ENCODE measurements at places on chromosomes 11 and 22.

DNA sequence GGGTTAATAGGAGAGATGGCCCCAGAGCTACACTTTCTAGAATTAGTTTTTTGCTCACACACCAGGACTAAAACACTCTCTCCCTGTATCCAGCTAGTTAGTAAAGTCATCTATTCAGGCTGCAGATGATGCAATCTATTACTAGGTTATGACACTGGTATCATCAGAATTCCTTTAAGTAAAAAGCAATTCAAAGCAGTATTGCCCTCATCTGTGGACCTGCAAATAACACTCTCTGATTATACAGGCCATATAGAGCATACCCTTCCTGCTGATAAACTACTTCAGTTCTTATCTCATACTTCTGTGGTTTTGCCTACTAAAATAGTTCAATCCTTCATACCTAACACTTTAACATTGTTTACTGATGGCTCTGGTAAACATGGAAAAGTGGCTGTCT lies 13.5 kb upstream of the MTMR2 start:
- no peak for DNase-seq

DNA sequence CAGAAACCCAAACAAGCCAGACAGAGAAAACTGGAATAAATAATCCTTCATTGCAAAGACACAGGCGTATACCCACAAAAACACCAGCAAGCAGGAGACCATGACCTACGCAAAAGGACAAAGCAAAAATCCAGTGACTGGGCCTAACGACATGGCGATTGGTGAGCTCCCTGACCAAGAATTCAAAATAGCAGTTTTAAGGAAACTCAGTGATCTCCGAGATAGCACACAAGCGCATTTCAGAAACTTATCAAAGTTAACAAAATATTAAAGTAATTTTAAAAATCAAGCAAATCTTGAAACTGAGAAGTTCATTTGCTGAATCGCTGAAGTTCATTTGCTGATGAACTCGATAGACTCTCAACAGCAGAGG lies 27.6 kb downstream of the DBX1 start:
- no peak for DNase-seq

- DNase-seq, result no peak
Observed at GRCh38 chr11:68251765-68252164, 20.0 kb downstream of the C11orf24 start.

- no peak for DNase-seq
Observed at GRCh38 chr22:28835630-28836189, 35.3 kb upstream of the XBP1 start.

- peak; percentile 59 for DNase-seq
Observed at GRCh38 chr11:12207384-12208150, 97.2 kb downstream of the MICAL2 start.

GRCh38 chr11:118401880-118402590 lies 629 bp downstream of the ATP5MG start:
- no peak for DNase-seq

GRCh38 chr11:117020869-117021564 lies 77.2 kb downstream of the SIK3 start:
- no peak for DNase-seq

GRCh38 chr11:117917591-117918151 lies 11.5 kb downstream of the TMPRSS13 start:
- no peak for DNase-seq

GRCh38 chr11:2301631-2302305 lies at the start of the genes C11orf21 and TSPAN32:
C11orf21 (minus strand) TSS chr11:2301918; CDS start chr11:2301808, 110 bp downstream.
TSPAN32 (plus strand) TSS chr11:2302013; CDS start chr11:2302150, 137 bp downstream.
- DNase-seq, result peak; percentile 69

DNA sequence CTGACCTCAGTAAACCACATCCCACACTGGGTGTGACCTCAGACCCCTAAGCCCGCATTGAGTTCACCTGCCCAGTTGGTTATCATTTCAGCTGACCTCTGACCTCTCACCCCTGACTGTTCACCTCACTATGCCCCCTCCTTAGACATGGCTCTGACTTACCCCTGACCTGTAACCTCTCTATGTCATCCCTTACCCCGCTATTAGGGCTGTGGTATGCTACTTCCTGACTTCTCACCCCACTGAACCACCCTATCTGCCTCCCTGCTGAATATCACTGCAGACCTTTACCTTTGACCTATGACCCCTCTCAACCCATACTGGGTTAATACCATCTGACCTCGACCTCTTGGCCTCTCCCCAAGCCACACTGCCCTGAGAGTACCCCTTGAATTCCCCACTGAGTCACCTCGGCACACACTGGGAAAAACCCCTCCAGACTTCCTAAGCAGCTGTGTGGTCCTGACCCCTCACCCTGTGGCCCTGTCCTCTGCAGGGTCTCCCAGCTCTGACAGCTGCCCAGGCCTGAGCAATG lies 8.3 kb downstream of the PLCB3 start:
- DNase-seq, result no peak

GRCh38 chr22:38267086-38267485 lies 5.7 kb downstream of the TMEM184B start:
- peak; percentile 45 for DNase-seq

- DNase-seq, result no peak
Observed at GRCh38 chr11:130873761-130874160, 42.5 kb downstream of the SNX19 start.

DNA sequence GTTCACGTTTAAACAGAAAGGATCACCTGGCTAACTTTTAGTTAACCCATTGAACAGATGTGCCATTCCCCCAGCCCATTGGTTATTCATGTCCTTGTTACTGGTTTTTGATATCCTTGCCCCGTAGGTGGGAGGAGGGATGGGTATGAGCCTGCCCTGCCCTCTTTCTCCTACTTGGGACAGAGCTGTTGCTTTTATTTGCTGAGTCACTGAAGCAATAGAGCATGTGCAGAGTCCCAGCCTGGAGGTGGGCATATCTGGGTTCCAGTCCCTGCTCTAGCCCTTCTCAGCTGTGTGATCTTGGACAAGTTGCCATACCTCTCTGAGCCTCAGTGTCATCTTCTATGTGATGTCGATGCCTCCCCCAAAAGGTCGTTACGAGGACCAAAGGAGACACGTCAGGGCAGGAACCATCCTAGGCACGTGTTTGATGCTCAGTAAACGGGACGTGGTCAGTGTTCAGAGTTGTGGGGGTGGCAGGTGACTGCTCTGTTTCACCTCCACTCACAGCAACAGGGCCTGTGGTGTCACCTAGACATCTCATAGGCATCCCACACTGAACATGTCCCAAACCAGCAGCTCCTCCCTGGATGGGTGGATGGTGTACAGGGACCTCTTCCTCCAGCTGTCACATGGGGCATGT lies 61.0 kb downstream of the BMAL1 start:
- DNase-seq, result peak; percentile 31

DNA sequence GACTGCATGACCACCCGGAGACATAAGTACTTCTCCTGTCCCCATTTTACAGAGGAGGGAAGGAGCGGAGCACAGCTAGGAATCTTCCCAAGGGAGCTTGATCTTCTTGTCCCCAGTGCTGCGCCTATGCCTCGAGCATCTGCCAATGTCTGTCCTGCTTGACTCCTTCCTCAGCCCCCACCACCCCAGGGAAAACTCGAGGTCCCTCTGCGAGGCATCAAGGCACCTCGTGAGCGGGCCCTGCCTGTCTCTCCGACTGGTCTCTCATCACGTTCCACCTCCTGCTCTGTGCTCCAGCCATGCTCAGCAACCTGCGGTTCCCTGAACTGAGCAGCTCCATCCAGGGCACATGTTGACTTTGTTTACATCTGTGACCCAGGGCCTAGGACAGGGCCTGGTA lies 2.5 kb downstream of the NCF4 start:
- DNase-seq, result no peak

DNA sequence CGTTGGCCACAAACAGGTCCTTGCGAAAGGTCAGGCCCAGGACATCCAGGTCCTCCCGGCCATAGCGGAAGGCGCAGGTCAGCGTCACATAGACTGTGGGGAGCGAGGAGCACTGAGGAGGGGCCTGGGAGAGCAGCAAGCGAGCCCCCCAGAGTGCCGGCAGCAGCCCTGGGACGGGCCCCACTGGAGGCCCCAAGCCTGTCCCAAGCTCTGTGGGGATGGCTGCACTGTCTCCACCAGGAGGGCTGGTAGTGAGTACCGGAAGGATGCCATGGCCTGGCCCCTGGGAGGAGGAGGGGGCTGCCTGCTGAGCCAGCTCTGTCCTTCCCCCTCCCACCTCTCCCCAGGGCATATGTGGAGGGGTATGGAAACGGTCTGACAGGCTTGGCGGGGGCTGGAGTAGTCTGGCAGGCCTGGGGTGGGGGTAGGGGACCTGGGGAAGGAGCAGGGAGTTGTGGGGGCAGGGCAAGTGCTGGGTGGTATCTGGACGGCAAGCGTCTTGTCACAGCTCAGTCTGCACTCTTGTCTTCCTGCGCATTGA lies 42.9 kb downstream of the TPBGL start:
- no peak for DNase-seq

DNA sequence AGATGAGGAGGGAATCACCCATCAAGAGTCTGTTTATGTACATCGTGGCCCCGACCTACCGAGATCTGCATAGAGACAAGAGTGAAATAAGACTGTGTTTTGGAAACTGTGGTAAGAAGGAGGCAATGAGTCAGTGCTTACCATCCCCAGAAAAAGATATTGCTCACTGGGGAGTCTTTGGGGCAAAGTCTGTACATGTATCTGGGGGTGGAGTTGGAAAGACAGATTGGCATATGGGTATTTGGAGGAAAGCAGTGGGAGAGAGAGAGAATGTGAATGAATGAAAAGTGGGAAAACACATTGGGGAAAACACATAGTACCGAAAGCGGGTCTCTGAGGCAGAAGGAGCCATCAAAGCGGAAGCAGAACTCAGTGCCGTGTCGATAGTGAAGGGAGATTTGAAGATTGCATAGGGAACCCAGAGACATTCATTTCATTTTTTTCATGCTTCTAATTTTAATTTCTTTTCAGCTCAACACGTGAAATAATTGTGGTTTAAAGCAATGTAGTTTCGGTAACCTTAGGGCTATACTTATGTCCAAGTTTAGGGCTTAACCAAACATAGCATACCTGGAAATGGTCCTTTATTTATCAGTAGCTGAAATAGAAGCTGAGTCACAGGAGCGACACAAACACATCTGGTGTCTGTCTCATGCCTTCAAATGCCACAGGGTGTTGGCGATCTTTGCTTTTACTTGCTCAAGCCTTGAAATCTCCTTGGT lies 98.6 kb upstream of the CD44 start:
- peak; percentile 47 for DNase-seq

- no peak for DNase-seq
Observed at GRCh38 chr11:62458212-62459002, 39.6 kb downstream of the SCGB1A1 start.

GRCh38 chr22:45073064-45073463 lies 63.3 kb upstream of the PHF21B start:
- DNase-seq, result no peak

GRCh38 chr11:92596596-92597317 lies 372.1 kb downstream of the FAT3 start:
- DNase-seq, result no peak

GRCh38 chr11:81886406-81887075 lies 847.1 kb downstream of the FAM181B start:
- no peak for DNase-seq

DNA sequence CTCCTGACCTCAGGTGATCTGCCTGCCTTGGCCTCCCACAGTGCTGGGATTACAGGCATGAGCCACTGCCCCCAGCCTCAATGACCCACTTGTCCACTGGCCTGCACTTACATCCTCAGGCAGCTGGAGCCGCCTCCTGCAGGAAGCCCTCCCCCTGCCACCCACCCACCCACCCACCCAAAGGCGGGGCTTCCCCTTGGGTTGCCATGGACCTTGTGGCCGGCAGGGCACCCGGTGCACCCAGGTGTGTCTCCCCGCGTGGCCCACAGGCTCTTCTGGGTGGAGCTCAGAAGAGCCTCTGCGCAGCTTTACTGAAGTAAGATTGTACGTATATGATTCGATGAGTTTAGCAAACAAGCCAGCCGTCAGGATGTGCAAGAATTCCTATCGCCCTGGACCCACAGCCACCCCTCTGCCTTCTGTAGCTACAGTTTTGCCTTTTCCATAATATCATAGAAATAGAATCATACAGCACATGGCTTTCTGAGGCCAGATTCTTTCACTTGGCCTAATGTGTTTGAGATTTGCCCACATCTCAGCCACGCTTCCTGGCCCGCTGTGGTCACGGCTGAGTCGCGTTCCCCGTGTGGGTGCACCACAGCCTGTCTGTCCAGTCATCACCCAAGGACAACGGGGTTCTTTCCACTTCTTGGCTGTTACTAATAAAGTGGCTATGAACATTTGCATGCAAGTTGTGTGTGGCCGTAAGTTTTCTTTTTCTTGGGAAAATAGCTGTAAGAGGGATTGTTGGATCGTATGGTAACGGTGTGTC lies 5.3 kb upstream of the BRSK2 start:
- peak; percentile 52 for DNase-seq
